ENCODE measurements at places on chromosomes 4 and X. TPM values are rescaled to one million over a fixed set of nuclear protein-coding genes. Genes with fewer than 3 reads are reported as not detected.
A peak's percentile ranks its signal among the peaks of the same experiment; 100 is the strongest.

Gene EIF4E
- 72.3 TPM for total RNA-seq

Gene DMRTC1
- not detected for total RNA-seq

GRCh38 chr4:24655971-24656370, 71.6 kb upstream of the DHX15 start:
- H3K36me3 ChIP-seq = no peaks in the 10 kb centered on the region
- no peak overlapping the region for H3K27ac ChIP-seq
- no peaks in the 10 kb centered on the region for H3K27me3 ChIP-seq
- peak; percentile 21 for DNase-seq

DNA sequence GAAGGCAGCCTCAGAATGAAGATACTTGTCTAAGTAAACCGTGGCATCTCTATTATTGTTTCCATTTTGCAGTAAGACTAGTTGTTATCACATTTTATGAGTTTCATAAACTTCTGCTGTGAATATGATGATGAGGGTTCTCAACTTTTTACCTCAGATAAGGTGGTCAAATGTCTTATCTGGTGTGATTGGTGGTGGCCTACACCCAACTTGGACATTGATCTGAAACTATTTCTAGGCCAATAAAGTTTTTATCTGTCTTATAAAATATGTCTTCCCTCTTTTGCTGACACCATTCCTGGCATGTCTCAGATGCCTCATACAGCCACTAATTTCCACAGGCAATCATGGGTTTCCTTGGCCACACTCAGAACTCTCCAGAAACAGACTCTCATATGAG, 480.3 kb upstream of the NR3C2 start:
- no peaks in the 10 kb centered on the region for H3K27me3 ChIP-seq
- no peak overlapping the region for H3K4me3 ChIP-seq
- DNase-seq = no peak
- H3K36me3 ChIP-seq = no peaks in the 10 kb centered on the region
- H3K4me1 ChIP-seq = no peaks in the 10 kb centered on the region

DNA sequence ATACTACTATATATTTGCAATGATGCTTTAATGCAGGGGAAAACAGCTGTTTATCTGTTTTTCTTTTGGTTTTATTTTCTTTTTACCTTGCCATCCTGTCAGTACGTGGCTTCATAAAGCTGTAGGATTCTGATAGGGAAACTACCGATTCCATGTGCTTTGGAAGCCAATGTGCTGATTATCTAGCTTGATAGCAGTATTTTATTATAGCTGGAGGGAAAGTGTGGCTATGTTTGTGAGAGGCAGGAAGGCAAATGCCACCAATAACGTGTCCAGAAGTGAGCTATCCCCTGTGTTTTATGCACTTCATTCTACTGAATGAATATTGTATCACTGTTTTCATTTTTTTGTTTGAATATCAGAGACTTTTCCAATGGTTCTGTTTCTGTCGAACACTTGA, 43.7 kb downstream of the IL15 start:
- no peak overlapping the region for H3K27ac ChIP-seq
- H3K4me1 ChIP-seq = no peaks in the 10 kb centered on the region
- no peaks in the 10 kb centered on the region for H3K36me3 ChIP-seq
- no peak overlapping the region for H3K4me3 ChIP-seq
- H3K27me3 ChIP-seq = no peaks in the 10 kb centered on the region

- no peak for DNase-seq
- no peak overlapping the region for H3K27ac ChIP-seq
- H3K27me3 ChIP-seq = peaks cover 9% of the 10 kb centered on the region
- no peak overlapping the region for H3K4me3 ChIP-seq
- no peaks in the 10 kb centered on the region for H3K36me3 ChIP-seq
These were observed 1.4 kb upstream of the KIAA0232 start for GRCh38 chr4:6781113-6781512.

GRCh38 chrX:20427173-20427770, 160.6 kb upstream of the RPS6KA3 start:
- no peaks in the 10 kb centered on the region for H3K4me1 ChIP-seq
- no peak overlapping the region for H3K27ac ChIP-seq
- no peak overlapping the region for H3K4me3 ChIP-seq
- no peak for DNase-seq

- H3K4me1 ChIP-seq = no peaks in the 10 kb centered on the region
- no peak overlapping the region for H3K27ac ChIP-seq
- DNase-seq = no peak
- no peak overlapping the region for H3K4me3 ChIP-seq
These were observed 135.2 kb downstream of the EPHA5 start for GRCh38 chr4:65535113-65535512.

DNA sequence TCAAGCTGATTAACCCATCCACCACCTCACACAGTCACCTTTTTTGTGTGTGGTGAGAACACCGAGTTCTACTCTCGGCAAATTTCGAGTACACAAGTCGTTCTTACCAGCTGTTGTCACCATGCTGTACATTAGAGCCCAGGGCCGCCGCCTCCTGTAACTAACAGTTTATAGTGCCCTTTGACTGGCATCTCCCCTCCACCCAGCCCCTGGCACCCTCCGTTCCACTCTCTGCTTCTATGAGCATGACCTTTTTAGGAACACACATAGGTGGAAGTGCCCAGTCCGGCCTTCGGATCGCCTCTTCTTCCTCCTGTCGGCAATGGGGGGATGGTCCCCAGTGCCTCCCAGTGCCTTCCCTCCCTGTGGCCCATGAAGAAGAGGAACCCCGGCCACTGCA, 141.4 kb downstream of the STK32B start:
- no peak for DNase-seq
- H3K4me3 ChIP-seq = no peak overlapping the region
- no peaks in the 10 kb centered on the region for H3K4me1 ChIP-seq
- H3K36me3 ChIP-seq = no peaks in the 10 kb centered on the region
- no peaks in the 10 kb centered on the region for H3K27me3 ChIP-seq

GRCh38 chr4:116122124-116122523, 963.3 kb downstream of the TRAM1L1 start:
- no peaks in the 10 kb centered on the region for H3K4me1 ChIP-seq
- no peak for DNase-seq
- no peak overlapping the region for H3K27ac ChIP-seq
- H3K36me3 ChIP-seq = no peaks in the 10 kb centered on the region

GRCh38 chrX:111861605-111862004, 14.4 kb upstream of the TRPC5OS start:
- H3K27ac ChIP-seq = no peak overlapping the region
- H3K4me3 ChIP-seq = no peak overlapping the region
- H3K27me3 ChIP-seq = no peaks in the 10 kb centered on the region
- peaks cover 13% of the 10 kb centered on the region for H3K4me1 ChIP-seq
- DNase-seq = no peak

DNA sequence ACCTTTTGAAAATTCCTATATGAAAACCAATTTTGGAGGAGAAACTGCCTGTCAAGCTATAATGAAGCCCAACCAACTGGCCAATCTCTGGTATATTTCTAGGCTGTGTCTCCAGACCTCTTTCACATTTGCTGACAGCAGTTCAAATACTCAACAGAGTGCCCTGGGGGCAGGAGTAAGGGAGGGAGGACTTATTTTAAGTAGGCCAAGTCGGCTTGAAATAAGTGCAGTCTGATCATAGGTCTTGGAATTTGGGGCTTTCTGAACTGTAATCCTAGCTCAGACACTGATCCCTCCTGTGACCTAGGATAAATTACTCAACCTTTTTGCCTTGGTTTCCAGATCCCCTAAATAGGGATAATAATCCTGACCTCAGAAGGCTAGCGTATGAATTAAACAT, 59.4 kb upstream of the SLC7A11 start:
- DNase-seq = no peak
- H3K36me3 ChIP-seq = no peaks in the 10 kb centered on the region
- peaks cover 15% of the 10 kb centered on the region for H3K4me1 ChIP-seq
- peak overlapping the region; percentile 37 for H3K27ac ChIP-seq

DNA sequence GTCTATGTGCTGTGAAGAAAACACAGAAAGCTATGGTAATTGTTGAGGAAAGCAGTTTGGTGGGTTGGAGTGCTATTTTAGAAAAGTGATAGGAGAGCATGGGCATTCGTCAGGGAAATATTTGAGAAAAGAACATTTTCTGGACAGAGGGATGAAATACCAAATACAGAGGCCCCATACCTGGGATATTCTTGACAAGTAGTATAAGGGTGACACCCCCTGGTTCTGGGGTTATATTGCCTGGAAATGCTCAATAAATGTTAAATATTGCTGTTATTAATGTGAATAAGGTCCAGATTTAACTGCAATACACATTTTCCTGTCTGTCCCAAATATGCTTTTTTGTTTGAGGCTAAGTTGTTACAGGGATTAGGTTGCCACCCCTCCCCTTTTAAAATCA, 42.9 kb downstream of the WWC2 start:
- DNase-seq = no peak
- no peak overlapping the region for H3K4me3 ChIP-seq
- H3K4me1 ChIP-seq = peaks cover 8% of the 10 kb centered on the region
- H3K27me3 ChIP-seq = no peaks in the 10 kb centered on the region

GRCh38 chrX:7985568-7985967, 58.4 kb upstream of the PNPLA4 start:
- no peak overlapping the region for H3K4me3 ChIP-seq
- H3K27ac ChIP-seq = no peak overlapping the region
- no peaks in the 10 kb centered on the region for H3K27me3 ChIP-seq
- H3K36me3 ChIP-seq = no peaks in the 10 kb centered on the region
- H3K4me1 ChIP-seq = peaks cover 21% of the 10 kb centered on the region
- no peak for DNase-seq

All from cardiac muscle cell (in vitro differentiated cells and primary cell).